Amygdala (tissue), 56 donors: ENCODE measurements at places on chromosomes 13 and 19.

DNA sequence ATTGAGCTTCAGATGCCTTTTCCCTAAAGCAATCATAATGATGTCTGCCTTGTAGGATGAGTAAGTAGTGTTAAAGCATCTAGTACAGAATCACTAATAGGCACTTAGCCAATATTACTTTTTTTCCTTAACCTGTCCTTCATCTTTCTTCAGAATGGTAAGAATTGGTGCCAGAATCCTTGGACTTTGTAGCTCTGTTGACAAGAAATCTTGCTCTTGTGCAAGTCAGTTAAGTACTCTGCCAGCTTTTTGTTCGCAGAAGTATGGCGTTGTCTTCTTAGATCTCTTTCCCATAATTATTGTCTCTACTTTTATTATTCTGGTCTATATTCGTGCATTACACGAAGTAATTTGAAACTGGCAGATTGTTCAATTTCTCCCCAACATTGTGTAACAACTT, 554.5 kb downstream of the PCDH9 start:
- no peak for DNase-seq

GRCh38 chr19:3984584-3984907, 717 bp downstream of the EEF2 start:
- no peak for DNase-seq

GRCh38 chr19:35045667-35046300, 4.3 kb downstream of the HPN start:
- DNase-seq: no peak

DNA sequence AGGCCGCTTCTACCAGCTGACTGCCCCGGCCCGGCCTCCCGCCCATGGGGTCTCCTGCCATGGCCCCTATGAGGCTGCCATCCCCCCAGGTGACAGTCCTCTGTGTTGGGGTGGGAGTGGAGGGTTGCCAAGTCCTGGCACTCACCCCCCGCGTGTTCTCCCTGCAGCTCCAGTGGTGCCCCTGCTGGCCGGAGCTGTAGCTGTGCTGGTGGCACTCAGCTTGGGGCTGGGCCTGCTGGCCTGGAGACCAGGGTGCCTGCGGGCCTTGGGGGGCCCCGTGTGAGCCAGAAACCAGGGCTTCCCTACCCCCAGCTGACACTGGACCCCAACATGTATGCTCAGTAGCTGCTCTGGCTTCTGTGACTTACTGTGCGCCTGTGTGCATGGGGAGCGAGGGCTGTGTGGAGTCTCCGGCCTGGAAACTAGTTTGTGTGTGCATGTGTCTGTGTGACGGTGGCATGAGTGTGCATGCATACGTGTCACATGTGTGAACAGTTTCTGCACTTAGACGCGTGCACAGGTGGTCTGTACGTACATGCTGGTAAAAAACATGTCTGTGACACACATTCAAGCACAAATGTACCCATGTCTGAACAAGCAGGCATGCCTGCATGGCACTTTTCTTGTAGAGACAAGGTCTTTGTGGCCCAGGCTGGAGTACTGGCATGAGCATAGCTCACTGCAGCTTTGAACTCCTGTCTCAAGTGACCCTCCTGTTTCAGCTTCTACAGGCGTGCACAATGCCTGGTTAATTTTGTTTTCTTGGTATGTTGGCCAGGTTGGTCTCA, 4.9 kb downstream of the ACP4 start:
- no peak for DNase-seq

GRCh38 chr13:49935171-49936074, 717 bp downstream of the SPRYD7 start:
- DNase-seq: peak; percentile 51

GRCh38 chr19:38543807-38544568, 73.8 kb downstream of the MAP4K1 start:
- DNase-seq: peak; percentile 51

GRCh38 chr19:30165228-30165813, 206.9 kb upstream of the ZNF536 start:
- no peak for DNase-seq

DNA sequence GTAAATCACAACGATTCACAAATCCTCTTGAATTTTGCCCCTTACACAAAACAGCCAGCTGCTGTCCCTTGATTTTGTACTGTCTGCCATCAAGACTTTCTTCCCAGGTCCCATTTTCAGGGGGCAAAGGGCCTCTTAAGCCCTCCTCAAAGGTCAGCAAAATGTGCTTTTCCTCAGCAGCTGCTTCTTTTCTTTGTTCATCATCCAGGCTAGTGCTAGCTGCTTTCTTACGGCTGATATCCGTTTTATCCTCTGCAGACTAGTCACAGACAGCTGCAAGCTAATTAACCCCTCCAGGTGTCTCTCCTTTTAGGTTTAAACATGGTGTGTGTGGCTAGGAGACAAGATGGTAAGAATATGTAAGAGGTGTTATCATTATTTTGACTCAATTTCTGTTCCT, 90.9 kb downstream of the NALCN start:
- DNase-seq: no peak

DNA sequence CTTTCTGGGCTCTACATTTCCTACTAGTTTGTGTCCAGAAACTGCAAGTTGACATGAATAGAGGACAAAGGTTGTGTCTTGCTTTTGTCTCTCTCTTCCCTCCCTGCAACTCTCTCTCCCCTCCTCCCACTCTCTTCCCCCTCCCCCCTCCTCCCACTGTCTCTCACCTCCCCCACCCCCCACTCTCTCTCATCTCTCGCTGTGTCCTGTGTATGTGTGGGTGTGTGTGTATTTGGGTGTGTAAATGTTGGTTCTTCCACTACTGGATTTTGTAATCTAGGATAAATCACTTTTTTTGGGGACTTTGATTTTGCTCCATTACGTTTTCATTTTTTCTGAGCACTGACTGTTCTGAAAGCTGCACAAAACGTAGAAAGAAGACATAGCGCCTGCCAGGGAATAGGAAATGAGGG, 48.4 kb downstream of the AKAP11 start:
- DNase-seq: no peak

DNA sequence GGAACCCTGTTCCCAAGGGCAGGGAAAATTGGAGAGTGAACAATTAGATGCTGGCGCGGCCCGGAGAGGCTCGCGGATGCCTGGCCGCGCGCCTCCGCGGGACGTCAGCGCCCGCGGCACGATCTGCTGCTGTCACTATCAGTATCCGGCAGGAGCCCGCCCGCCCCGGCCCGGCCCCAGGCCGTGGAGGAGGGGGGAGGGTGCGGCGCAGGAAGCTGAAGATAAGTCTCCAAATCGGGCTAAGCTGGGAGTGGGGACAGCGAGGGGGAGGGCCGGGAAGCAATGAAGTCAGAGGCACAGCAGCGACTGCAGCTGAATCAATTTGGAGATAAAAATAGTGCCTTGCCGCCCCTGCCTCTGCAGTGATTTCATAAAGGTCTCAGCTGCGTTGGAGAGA, 441.5 kb upstream of the KLF12 start:
- DNase-seq: peak; percentile 51

GRCh38 chr19:55369653-55370304, 484 bp downstream of the IL11 start:
- no peak for DNase-seq

DNA sequence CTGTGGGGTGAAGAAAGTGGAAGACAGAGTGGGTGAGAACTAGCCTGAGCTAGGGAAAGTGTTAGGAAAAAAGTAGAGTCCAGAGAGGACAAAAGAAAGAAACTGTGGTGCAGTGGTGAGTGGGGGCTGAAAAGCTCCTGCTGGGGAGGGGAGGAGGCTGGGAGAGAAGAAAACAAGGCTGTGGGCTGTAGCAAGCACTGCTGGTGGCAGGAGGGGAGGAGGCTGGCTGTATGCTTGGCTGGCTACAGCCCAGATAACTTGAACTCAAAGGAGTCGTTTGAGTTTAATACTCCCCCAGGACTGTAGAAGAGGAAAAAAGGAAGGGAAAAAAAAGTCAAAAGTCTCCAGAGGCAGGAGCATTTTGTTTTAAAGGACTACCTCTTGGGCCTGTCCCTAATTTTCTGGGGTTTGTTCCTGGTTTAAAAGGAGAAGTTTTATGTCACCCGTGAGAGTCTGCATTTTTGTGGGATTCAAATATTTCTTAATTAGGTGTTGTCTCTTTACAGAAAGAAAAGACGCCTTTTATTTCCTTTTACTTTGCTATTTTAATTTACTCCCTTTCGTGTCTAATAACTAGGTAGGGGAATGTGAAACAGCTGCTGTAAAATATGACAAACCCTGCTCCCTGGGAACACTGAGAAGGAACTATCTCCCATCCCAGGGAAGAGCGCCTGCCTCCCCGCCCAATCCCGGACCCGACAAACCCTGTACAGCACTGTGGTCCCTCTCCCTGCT, 21.7 kb downstream of the ZIC5 start:
- no peak for DNase-seq

DNA sequence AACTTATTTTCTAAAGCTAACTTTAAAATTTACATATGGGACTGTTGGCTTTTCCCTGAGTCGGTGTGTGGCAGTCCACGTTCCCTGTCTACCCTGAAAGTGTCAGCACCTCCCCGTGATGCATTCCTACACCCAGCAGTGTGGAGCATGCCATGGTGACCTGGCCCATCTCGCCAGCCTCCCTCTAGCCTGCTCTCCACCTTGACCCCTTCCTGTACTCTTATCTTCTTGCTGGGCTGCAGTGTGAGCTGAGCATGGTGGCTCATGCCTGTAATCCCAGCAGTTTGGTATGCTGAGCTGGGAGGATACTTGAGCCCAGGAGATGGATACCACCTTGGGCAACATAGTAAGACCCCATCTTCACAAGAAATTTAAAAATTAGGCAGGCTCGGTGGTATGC, 25.4 kb downstream of the MICOS13 start:
- DNase-seq: no peak
